ENCODE measurements at places on chromosomes 12 and 14.

- DNase-seq, result no peak
These were observed 78.3 kb upstream of the METAP2 start for GRCh38 chr12:95395696-95396095.

DNA sequence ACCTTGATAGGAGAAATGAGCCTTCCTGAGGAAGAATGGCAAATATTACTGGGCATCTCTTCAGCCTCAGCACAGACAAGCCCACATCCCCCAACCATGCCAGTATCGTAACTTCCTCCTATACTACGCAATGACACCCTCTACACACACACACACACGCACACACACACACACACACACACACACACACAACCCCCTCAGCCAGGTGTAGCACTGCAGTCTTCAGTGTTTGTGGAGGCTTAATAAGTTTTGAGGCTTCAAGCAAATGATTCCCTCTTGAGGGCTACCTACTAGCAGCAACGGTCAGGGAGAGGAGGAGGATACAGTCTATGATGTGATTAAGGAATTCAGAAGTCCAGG lies 1.6 kb downstream of the DGKA start:
- DNase-seq, result peak; percentile 56

- DNase-seq, result no peak
These were observed 38.9 kb upstream of the IL22 start for GRCh38 chr12:68292151-68292943.

DNA sequence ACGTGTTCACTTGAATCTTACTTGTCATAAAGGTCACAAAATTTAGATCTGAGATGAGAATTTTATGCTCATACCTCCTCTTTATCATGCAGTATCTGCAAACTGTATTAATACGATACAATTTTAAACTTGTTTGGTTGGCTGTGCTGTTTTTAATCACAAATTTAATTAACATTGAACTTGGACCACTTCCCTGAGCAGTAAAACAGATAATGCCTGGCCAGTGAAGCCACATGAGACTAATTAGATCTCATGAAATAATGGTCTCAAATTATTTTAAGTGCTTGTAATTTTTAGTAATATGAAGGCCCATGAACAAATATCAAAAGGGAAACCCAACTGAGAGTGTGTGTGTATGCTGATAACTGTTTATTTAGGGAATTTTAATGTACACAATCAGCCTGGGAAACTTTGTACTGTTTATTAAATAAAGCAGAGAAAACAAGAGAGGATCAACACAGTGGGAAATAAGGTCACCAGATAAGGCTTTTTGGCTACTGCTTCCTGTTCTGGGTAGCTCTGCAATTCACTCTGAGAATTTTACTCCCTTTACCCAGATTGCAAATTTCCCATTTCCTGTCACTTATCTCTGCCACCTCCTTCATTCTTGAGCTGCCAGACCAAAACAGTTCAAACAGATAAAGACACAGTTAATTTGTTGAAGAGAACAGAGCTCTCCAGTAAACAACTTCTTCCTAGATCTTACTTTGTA lies 61.6 kb upstream of the GNPNAT1 start:
- DNase-seq, result no peak

DNA sequence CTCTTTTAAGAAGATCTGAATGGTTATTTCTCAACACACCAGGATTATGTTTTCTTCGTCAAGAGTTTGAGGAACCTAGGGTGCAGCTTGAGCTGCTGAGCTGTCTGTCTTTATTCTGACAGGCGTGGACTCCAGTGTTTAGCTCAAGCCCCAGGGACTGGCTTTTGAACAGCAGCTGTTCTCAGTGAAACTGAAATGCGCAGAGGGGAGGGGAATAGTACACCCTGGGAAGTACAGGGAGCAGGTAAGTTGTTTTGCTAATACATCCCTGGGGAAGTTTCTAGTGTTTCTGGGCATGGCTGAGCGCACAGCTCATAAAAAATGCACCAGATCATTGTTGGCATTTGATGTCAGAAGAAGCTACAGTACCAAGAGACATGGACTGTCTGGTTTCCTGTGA lies 659.8 kb downstream of the DIO2 start:
- no peak for DNase-seq

DNA sequence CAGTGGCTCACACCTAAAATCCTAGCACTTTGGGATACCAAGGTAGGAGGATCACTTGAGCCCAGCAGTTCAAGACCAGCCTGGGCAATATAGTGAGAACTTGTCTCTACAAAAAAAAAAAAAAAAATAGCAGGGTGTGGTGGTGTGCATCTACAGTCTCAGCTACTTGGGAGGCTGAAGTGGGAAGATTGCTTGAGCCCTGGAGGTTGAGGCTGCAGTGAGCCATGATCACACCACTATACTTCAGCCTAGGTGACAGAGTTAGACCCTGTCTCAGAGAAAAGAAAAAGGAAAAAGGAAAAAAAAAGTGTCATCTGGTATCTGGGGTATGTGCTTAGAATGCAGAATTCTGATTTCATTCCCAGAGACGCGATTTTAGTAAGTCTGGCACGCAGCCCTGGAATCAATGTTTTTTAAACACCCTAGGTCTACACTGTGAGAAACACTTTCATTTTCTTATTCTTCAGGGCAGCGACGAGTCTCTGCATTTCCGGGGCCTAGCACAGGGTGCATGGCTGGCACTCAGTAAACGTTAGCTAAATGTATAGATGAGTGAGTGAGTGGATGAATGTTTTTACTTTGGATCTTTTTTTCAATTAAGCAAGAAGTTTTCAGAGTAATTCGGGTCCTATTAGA lies 243.8 kb upstream of the PWP1 start:
- DNase-seq, result no peak

DNA sequence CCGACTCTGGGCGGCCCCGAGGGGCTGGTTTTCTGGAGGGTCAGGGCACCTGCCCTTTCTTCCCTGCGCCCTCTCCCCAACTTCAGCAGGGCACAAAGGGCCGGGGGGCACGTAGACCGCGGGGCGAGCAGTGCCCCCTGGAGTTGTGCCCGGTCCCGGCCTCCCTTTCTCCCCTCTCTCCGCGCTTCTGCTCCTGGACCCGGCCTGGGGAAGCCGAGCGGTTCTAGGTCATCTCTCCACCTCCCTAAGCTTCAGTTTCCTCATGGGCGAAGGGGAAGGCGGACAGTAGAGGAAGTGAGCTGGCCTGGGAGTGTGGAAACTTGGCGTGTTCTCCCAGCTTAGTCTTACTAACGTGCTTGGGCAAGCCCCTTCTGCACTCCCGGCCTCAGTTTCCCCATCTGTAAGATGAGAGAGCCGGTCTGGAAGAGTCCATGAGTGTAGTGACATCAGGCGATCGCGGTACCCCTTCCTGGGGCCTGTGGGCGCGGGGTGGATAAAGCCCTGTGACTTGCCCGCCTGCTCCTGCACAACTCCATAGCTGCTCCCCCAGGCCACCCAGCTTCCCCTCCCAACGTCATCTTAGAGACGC lies 158.6 kb upstream of the PARP11 start:
- no peak for DNase-seq

GRCh38 chr14:58824796-58825195 lies 187.0 kb downstream of the DACT1 start:
- no peak for DNase-seq

GRCh38 chr12:111783046-111783445 lies 16.3 kb downstream of the ALDH2 start:
- no peak for DNase-seq

DNA sequence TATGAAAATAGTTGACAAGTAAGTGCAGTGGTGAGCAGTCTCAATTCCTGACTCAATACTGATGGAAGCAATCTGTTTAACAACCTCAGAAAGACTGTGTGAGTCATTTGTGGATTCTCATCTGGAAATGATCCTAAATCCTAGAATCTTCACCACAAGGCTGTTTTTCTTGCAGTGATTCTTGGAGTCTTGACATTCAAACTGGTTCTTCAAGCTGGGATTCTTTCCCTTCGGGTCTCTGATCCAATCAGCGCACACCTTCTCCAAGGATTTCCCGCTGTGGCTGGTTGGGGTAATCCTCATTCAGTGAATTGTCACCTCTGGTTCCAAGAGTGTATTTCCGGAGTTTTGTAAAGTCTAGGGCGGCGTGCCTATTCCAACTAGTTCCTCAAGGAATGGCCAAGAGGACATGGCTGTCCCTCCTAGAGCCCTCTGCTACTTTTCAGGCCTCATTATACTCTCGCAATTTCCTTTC lies 37.7 kb upstream of the FOXJ2 start:
- no peak for DNase-seq

DNA sequence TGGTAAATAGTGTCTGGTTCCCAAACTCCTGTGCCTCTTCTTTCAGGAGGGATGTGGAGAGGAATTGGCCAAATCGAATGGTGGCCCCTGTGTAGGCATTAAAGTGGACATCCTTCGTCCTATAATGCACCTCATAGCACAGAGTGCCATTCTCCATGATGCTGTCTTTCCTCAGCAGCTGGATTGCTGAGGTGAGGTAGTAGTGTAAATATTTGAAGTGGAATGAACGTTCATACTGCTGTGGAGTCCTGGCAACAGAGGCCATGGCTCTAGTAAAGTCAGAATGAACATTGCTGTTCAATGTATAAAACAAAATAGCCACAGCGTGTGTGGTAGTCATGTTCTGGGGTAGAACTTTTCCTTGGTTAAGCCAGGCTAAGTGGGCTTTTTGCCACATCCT lies 2.7 kb downstream of the ART4 start:
- no peak for DNase-seq

DNA sequence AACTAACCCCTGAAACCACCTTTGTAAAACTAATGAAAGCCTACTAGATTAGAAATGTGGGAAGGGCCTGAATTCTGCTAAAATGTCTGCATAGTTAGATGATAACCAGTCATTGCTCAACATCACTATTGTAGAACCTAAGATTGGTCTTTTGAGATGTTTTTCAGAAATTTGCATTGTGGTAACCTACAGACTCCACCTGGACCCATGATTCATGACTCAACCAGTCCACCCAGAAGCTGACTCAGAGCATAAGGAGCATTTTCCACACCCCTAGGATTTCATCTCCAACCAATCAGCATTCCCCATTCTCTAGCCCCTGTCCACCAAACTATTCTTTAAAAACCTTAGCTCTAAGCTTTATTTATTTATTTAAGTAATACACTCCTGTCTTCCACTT lies 30.4 kb upstream of the CHGA start:
- DNase-seq, result no peak

- DNase-seq, result no peak
These were observed 32.5 kb downstream of the MMP17 start for GRCh38 chr12:131860472-131861260.

Measured in GM13976 (cell line).